ENCODE measurements at places on chromosomes 7 and 10. TPM values are rescaled to one million over a fixed set of nuclear protein-coding genes. Genes with fewer than 3 reads are reported as not detected.

GRCh38 chr7:74094224-74095101 is 10.9 kb downstream of the LIMK1 start:
- peak overlapping the region; percentile 94 for H3K27ac ChIP-seq
- peaks cover 7% of the 10 kb centered on the region for H3K27me3 ChIP-seq
- peaks cover 15% of the 10 kb centered on the region for H3K36me3 ChIP-seq

The TMEM229A gene
- not detected for total RNA-seq

- H3K4me1 ChIP-seq: peaks cover 13% of the 10 kb centered on the region
- H3K27ac ChIP-seq: peak overlapping the region; percentile 86
- H3K4me3 ChIP-seq: peak overlapping the region; percentile 34
- peak; percentile 80 for DNase-seq
- H3K27me3 ChIP-seq: no peaks in the 10 kb centered on the region
Measured at GRCh38 chr7:149209518-149210269, 14.3 kb downstream of the ZNF282 start.

The PNLIPRP1 gene
- total RNA-seq: not detected

The DEPP1 gene
- 0.78 TPM for total RNA-seq

The ADGRA1 gene
- not detected for total RNA-seq

- H3K4me3 ChIP-seq: peak overlapping the region; percentile 86
- H3K4me1 ChIP-seq: peaks cover 10% of the 10 kb centered on the region
- no peaks in the 10 kb centered on the region for H3K36me3 ChIP-seq
- H3K27me3 ChIP-seq: peaks cover 17% of the 10 kb centered on the region
- peak overlapping the region; percentile 6 for H3K27ac ChIP-seq
- DNase-seq: peak; percentile 34
Measured at GRCh38 chr10:6050801-6051445, 11.2 kb downstream of the IL2RA start.

DNA sequence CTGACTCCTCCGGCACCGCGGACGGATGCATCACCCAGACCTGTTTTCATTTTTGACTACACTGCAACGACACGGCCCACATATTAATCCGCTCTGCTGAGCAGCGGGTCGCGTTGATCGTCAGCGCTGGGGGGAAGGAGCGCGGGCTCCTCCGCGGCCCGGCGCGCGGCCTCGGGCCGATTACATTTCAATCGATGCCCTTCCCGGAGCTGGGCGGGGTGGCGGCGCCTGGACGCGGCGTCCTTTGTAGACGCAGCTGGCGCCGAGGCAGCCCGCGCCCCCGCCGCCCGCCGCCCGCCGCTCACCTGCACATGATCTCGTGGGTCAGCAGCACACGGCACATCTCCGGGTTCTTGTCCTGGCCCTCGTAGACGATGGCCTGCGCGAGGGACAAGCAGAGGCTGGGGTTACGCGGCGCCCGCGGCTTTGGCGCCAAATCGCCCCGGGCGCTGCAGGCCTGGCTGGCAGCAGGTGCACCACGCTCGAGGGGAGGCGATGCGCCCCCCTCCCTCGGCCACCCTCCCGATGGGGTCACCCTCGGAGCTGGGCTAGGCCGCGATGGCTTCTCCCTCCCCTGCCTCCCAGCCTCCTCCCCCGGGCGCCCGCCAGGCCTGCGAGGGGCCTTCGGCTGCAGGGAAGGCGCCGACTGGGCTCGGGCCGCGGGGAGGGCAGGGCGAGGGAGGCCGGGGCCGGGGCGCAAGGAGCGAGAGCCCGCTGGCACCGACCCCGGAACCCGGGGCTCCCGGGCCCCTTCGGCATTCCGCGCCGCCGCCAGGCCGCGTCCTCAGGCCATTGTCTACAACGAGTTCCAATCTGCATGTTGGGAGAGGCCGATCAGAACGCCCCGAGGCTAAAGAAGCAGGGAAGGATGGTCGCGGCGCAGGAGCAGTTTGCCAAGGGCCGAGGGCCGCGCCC is 5.2 kb downstream of the EBF3 start:
- DNase-seq: no peak
- no peak overlapping the region for H3K27ac ChIP-seq
- peaks cover 33% of the 10 kb centered on the region for H3K27me3 ChIP-seq
- H3K4me3 ChIP-seq: no peak overlapping the region

The PLA2G12B gene
- total RNA-seq: not detected

The GPR26 gene
- total RNA-seq: not detected

GRCh38 chr7:108015740-108016139 is 12.8 kb upstream of the LAMB1 start:
- no peaks in the 10 kb centered on the region for H3K36me3 ChIP-seq
- no peak overlapping the region for H3K4me3 ChIP-seq
- H3K27me3 ChIP-seq: no peaks in the 10 kb centered on the region
- H3K27ac ChIP-seq: no peak overlapping the region
- no peak for DNase-seq

DNA sequence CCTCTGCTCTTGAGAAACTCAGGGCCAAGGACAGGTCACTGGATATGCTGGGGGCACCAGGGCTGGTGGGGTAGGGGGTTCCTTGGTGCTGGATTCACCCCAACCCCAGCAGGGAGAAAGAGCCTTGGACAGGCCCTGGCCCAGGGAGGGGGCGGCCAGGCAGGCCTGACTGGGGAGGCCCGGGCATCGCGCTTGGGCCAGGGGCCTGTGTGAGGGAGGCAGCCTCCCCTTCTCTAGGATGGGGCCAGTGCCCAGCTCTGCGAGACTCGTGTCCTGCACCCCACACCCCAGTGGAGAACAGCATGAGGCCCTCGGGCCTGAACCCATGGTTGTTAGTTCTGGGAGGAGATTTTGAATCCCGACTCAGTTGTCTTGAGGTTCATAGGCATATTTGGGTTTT is 217.1 kb downstream of the ZNF248 start:
- H3K36me3 ChIP-seq: no peaks in the 10 kb centered on the region
- DNase-seq: no peak
- no peak overlapping the region for H3K27ac ChIP-seq
- H3K4me3 ChIP-seq: no peak overlapping the region
- no peaks in the 10 kb centered on the region for H3K27me3 ChIP-seq

DNA sequence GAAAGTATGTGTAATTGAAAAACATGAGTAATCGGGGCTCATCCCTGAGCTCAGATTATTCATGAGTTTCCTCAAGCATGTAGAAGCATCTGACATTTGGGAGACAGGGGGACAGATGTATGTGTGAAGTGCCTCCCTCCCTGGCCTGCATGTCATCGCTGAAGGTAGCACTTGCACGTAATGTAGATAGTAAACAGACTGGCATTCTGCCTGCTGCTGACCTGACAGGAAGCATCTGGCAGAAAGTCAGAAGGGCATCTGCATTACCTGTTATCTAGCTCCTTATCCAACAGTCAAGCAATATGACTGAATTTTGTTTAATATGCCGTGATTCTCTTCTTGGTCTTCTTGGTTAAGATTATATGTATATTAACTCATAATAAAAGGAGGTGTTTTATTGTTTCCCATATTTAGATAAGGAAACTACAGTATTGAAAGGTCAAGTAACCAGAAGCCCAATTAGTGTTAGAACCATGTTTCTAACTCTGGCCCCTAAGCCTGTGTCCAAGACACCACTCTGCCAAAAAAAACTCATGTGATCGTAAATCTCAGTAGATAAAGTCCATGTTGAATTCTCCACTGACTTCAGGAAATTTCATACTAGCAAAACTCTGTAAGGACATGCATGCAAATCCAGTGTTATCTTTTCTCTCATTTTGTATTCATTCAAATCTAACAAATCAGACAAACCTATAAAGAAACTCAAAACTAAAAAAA is 918.1 kb upstream of the MBL2 start:
- no peak overlapping the region for H3K4me3 ChIP-seq
- no peaks in the 10 kb centered on the region for H3K36me3 ChIP-seq
- H3K27ac ChIP-seq: no peak overlapping the region
- no peaks in the 10 kb centered on the region for H3K4me1 ChIP-seq
- no peaks in the 10 kb centered on the region for H3K27me3 ChIP-seq
- no peak for DNase-seq

DNA sequence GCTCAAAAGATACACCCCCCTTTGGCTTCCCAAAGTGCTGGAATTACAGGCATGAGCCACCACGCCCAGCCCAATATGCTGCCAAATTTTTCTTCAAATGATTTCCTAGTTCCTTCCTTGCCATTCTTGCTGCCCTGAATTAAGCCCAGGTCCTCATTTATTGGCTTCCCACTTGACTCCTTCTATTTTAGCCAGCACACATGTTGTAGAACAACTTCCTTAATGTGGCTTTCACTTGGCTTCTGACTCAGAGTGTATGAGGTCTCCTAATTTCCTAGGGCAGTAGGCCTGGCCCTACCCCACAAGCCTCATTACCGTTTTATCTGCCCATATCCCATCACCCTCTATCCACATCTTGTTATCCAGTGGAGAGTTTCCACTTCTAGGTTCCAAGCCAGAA is 21.8 kb upstream of the HIPK2 start:
- no peak overlapping the region for H3K4me3 ChIP-seq
- peaks cover 8% of the 10 kb centered on the region for H3K27me3 ChIP-seq
- peaks cover 9% of the 10 kb centered on the region for H3K36me3 ChIP-seq
- H3K4me1 ChIP-seq: peaks cover 12% of the 10 kb centered on the region
- DNase-seq: no peak
- H3K27ac ChIP-seq: no peak overlapping the region

The ARHGEF35 gene
- total RNA-seq: not detected

DNA sequence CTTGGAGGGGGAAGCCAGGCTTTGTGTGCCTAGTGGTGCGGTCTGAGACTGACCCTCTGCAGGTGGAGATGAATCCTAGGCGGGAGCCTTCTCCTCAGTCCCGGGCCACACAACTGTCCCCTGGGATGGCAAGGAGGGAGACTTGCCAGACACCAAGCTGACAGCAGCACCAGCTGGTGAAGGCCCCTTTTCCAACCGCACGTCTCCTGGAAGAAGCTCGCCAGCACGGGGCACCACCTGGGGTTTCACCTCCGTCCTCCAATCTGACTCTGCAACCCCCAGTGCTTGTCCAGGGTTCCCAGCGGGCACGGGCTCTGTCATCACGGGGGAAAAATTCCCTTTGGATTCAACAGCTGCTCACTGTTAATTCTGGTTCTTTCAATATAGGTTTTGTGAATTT is 34.2 kb upstream of the TCERG1L start:
- H3K27ac ChIP-seq: no peak overlapping the region
- no peak overlapping the region for H3K4me3 ChIP-seq
- no peak for DNase-seq
- peaks cover 7% of the 10 kb centered on the region for H3K27me3 ChIP-seq

- H3K27ac ChIP-seq: no peak overlapping the region
- peaks cover 8% of the 10 kb centered on the region for H3K4me1 ChIP-seq
- no peak for DNase-seq
- no peak overlapping the region for H3K4me3 ChIP-seq
- H3K27me3 ChIP-seq: peaks cover 41% of the 10 kb centered on the region
Measured at GRCh38 chr10:72073708-72074573, 14.4 kb downstream of the SPOCK2 start.

- no peaks in the 10 kb centered on the region for H3K27me3 ChIP-seq
- peak within 1 kb of the TSS; percentile 84 for H3K4me3 ChIP-seq
- no peaks in the 10 kb centered on the region for H3K36me3 ChIP-seq
- peak within 1 kb of the TSS; percentile 92 for H3K27ac ChIP-seq
Measured at GRCh38 chr10:88952647-88953111, at the start of gene ACTA2. ACTA2 (minus strand) TSS chr10:88952773; CDS start chr10:88948930, 3,843 bp downstream.

- no peaks in the 10 kb centered on the region for H3K36me3 ChIP-seq
- H3K27ac ChIP-seq: no peak overlapping the region
- no peak for DNase-seq
- no peak overlapping the region for H3K4me3 ChIP-seq
- no peaks in the 10 kb centered on the region for H3K27me3 ChIP-seq
Measured at GRCh38 chr7:154874409-154875113, 128.4 kb downstream of the PAXIP1 start.

DNA sequence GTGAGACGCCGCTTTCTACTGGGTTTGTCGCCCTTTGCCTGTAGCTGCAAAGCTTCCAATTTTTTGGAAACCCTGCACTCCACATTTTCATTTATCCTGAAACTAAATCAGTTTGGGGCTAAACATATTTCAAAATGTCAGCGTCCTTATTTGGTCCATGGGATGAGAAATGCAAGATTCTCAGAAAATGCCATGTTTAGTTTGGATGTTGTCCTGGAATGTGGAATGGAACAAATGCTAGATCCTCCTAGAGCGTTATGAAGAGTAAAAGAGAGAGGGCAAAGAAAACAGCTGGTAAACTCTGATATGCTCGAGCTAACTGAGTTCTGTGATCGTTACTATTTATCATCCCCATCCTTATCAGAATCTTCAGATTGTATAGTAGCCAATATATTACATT is 236.9 kb downstream of the KLF6 start:
- peaks cover 12% of the 10 kb centered on the region for H3K36me3 ChIP-seq
- peaks cover 25% of the 10 kb centered on the region for H3K4me1 ChIP-seq
- H3K27me3 ChIP-seq: peaks cover 2% of the 10 kb centered on the region
- H3K27ac ChIP-seq: peak overlapping the region; percentile 81

DNA sequence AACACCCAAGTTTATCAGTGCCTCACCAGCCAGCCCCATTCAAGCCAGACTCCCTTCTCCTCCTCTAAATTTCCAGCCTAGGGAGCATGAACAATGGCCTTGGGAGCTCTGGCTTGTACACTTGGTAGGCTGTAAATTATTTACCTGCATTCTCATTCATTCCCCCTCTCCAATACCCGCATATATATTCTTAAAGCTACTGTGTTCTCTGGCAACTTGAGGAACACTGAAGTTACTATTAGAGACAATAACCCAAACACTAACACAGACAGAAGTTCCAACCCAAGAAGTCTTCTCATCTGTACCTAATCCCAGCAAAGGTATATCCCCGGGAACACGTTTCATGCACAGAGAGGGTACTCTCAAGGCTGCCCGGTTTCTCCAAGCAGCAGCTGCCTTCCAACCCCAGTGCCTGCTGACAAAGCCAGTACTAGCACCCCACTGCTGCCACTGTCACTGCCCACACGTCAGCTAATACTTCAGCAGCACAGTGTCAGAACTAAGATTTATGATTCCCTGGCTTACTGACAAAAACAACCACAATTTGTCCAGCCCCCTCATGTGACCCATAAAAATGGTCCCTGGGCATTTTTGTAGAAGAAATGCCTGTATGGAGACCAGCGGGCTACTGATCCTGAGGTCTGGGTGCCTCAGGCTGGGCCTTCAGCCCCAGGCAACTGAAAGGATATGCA is 3.1 kb downstream of the WDR91 start:
- peak overlapping the region; percentile 15 for H3K4me3 ChIP-seq
- H3K27me3 ChIP-seq: no peaks in the 10 kb centered on the region
- 0 out of 2 replicates have a peak overlapping the region, but pooled peaks have one; percentile 19 for H3K27ac ChIP-seq
- no peak for DNase-seq
- H3K4me1 ChIP-seq: peaks cover 67% of the 10 kb centered on the region

- H3K4me1 ChIP-seq: peaks cover 8% of the 10 kb centered on the region
- no peak overlapping the region for H3K4me3 ChIP-seq
- DNase-seq: no peak
- no peaks in the 10 kb centered on the region for H3K36me3 ChIP-seq
- H3K27me3 ChIP-seq: peaks cover 13% of the 10 kb centered on the region
Measured at GRCh38 chr10:59002011-59002410, 174.4 kb upstream of the PHYHIPL start.

The OPALIN gene
- not detected for total RNA-seq

The SPDYE6 gene
- not detected for total RNA-seq

The ZNF487 gene
- total RNA-seq: 2.9 TPM

- peak; percentile 30 for DNase-seq
- H3K4me1 ChIP-seq: peaks cover 47% of the 10 kb centered on the region
- H3K4me3 ChIP-seq: peak overlapping the region; percentile 41
- H3K27ac ChIP-seq: peak overlapping the region; percentile 80
Measured at GRCh38 chr10:58477122-58477521, 35.5 kb upstream of the BICC1 start.
